Cortex of kidney (tissue), 1 donor: ENCODE measurements at places on chromosomes 3 and 15.

DNA sequence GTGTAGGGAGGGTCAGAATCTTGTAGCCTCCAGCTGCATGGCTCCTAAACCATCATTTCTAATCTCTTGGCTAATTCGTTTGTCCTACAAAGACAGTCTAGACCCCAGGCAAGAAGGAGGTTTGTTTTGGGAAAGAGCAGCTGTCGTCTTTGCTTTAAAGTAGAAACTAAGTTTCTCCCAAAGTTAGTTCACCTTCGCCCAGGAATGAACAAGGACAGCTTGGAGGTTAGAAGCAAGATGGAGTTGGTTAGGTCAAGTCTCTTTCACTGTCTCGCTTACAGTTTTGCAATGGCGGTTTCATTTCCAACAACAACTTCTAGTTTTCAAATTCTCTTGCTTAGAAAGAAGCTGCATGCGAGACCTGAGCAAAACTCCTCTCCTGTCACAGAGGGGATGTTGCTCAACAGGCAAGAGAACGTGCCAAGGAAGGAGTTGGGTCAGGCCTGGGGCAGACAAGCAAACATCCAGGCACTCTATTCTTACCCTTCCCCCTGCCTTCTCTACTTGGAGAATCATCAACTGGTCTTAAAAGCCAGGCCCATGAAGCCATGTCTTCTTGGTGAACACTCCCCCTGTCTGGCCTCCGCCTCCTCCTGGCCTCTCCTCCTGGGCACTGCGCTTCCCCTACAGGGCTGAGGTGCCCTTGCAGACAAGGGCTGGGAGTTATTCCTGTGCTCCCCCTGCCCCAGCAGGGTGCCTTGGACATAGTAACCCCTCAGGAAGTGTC lies 57.6 kb downstream of the TMEM44 start:
- DNase-seq = no peak

- no peak for DNase-seq
Observed at GRCh38 chr3:134965865-134966481, 170.9 kb downstream of the EPHB1 start.

GRCh38 chr3:45362161-45362560 lies 26.2 kb upstream of the LARS2 start:
- DNase-seq = no peak

GRCh38 chr15:29113336-29114220 lies 156.0 kb downstream of the NSMCE3 start:
- no peak for DNase-seq

GRCh38 chr15:29825227-29825626 lies 3.0 kb upstream of the TJP1 start:
- DNase-seq = no peak
